ENCODE measurements at places on chromosomes 2 and 18.

DNA sequence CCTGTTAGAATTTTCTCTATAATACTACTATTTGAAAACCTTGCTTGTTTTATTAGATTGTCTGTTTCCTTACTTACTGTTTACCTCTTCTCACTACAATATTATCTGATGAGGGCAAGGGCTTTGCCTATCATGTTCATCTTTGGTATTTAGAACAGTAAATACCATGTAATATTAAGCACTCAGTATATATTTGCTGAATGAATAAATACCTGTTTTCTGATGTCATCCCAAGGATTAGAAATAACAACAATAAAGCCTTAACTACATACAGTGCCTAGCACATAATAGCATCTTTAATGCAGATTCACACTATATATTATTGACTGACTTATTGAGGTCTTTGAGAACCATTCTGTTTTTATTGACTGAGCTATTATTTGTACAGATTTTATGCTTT is 142.1 kb downstream of the TMEM247 start:
- DNase-seq: no peak

DNA sequence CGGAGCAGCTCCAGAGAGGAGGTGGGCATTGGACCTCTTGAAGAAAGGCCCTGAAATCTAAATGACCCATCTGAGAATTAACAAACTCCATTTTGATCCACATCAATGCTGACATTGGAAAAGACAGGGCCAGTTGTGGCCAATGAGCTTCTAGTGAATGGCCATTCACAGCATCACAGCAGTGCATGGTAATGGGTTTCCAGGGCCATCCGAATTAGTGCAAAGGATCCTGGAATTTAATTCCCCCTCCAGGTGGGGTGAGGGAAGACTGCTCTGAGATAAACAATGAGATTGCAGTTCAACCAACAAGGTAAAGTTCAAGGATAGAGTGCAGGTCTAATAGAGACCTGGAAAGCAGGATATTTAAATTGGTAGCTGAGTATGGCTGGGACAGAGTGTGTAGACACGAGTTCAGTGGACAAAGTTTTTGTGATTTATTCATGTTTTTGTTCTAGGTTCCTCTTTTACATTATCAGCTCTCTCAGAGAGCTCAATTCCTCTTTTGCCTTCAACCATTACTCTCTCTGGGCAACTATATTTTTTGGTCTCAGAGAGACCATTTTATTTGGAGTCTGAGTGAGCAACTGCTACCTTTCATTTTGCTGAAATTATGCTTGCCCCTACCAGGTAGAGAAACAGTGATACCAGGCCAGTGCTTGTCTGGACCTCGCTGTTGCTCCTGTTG is 5.0 kb downstream of the TACR1 start:
- no peak for DNase-seq

- no peak for DNase-seq
Measured at GRCh38 chr2:84290537-84290936, 168.5 kb downstream of the SUCLG1 start.

DNA sequence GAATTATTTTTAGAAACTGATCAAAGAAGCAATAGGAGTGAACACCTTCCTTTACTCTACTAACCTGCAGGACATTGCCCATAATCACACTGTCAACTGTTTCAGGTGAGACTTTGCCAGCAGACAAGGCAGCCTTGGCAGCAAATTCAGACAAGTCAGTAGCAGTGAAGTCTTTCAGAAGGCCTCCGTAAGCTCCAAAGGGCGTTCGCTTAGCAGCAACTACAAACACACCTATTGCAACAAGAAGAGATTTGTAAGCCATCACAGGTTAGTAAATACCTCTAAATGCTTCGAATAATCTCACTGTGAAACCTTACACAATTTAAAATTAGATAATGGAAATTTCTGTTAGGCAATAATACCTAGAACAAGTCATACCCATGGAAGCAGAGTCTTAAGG is 10.7 kb downstream of the ACAA2 start:
- no peak for DNase-seq

DNA sequence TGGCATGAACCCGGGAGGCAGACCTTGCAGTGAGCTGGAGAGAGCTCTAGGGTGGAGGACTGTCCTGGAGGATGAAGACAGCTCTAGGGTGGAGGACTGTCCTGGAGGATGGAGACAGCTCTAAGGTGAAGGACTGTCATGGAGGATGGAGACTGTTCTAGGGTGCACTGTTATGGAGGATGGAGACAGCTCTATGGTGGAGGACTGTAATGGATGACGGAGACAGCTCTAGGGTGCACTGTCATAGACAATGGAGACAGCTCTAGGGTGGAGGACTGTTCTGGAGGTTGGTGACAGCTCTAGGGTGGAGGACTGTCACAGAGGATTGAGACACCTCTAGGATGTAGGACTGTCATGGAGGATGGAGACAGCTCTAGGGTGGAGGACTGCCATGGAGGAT is 21.1 kb upstream of the KCNG2 start:
- no peak for DNase-seq

- no peak for DNase-seq
Measured at GRCh38 chr18:33750366-33750765, 172.3 kb downstream of the ASXL3 start.

DNA sequence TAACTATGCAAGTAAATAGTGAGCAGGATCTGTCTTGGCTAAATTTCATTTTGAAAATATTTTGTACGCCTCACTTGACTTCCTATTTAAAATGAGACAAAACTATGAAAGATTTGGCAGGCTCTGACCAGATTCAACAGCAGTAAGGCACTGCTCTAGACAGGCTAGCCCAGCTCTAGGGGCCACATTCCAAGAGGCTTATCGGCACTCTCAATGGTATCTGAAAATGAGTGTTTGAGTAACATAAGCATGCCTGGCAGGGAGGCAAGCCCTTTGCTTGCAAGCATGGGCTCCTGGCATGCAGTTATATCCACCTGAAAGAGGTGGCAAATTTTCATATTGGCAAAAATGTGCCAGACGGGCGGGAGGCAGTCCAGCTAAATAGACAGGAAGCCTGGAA is 10.5 kb downstream of the CAPN13 start:
- no peak for DNase-seq

DNA sequence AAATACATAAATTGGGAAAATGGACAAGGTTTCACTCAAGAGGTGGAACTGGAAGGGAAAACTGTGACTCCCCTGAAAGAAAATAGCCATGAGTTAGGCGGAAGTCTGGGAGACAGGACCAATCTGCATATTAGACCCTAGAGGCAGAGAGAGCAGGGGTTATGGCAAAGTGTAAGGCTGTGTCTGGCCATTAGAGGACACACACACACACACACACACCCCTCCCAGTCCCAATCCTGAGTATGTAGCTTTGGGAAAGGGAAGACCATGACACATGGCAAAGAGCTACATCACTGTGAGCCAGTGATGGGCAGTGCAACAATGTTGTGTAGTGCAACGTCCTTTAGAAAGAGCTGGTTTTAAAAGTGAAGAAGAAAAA is 479.9 kb upstream of the NXPH2 start:
- DNase-seq: no peak

DNA sequence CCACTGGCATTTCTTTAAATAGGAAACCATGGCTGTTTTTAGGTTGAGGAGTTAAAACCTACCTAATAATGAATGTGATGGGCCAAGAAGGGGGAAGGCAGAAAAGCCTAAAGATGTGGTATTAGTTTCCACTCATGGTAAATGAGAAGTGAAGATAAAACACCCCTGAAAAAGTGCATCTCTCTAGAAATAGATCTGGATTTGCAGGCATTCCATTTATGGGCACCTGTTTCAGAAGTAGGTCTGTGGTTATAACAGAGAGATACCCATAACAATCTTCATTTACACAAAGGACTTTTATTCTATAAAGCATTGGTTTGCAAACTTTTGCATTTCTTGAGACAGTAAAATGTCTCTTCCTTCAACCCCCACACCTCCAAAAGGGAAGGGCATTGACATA is 62.1 kb downstream of the PRKCE start:
- DNase-seq: no peak
